ENCODE measurements at places on chromosomes 3 and 15. TPM values are rescaled to one million over a fixed set of nuclear protein-coding genes. Genes with fewer than 3 reads are reported as not detected.

Gene WDR93
- total RNA-seq, result 0.11 TPM

DNA sequence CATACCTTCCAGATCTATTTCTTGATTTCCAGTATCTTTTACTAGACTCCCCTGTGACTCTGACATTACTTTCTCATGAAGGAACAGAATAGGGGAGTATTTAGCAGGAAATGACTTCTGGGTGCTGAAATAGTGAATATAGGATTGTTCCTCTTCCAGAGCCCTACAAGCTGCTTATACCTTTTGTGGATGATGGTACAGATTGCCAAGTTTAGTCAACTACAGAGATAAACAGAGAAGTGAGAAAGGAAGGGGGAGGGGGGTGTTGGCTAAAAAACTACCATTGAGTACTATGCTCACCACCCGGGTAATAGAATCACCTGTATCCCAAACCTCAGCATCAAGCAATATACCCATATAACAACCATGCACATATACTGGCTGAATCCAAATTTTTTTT lies 298.3 kb upstream of the GPR149 start:
- no peak for DNase-seq

DNA sequence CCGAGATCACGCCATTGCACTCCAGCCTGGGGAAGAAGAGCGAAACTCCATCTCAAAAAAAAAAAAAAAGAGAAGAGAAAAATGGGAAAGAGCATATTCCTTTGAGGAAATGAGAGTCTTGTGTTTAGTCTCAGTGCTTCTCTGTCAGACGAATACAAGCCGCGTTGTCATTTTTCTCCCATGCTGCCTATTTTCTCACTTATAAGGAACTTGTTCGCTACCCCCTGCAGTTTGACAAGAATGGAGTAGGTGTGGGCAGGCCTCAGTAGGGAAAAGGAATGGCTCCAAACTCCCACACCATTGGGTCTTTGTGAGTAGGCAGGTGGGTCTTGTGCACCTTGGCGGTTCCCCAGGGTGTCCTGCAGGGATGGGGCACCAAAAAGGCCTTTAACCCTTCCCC lies 6.5 kb downstream of the GPR160 start:
- no peak for DNase-seq

DNA sequence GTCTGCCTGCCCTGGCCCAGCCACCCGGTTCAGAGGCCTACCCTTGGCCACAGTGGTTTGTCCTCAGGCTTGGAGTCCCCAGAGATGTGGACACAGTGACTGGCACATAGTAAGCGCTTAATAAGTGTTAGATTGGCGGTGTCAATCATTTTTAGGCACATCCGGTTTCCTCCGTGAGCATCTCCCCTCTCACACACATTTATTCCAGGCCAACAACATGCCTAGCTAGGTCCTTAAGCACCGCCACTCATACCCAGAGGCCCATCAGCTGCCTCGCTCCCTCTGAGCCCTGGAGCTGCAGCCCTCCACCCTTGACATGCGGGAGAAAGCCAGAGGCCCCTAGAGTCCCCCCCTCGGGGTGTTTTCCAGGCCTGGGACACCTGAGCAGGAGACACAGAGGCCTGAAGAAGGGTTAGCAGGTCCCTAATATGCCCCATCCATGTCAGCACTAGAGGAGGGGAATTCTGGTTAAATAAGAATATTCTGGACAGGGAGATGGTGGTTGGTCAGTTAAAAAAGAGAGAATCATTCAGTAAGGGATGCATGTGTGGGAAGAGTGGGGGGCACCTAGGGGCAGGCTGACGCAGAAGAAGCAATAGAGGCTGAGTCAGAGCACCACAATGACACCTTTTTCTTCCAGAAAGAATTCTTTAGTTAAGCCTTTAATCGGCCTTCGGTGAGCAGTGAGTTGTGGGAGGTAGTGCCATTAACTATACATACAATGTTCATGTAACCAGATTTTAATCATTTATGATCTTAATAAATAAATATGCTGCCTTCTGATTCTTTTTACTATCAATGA lies 22.3 kb downstream of the NR2F2 start:
- DNase-seq, result no peak

DNA sequence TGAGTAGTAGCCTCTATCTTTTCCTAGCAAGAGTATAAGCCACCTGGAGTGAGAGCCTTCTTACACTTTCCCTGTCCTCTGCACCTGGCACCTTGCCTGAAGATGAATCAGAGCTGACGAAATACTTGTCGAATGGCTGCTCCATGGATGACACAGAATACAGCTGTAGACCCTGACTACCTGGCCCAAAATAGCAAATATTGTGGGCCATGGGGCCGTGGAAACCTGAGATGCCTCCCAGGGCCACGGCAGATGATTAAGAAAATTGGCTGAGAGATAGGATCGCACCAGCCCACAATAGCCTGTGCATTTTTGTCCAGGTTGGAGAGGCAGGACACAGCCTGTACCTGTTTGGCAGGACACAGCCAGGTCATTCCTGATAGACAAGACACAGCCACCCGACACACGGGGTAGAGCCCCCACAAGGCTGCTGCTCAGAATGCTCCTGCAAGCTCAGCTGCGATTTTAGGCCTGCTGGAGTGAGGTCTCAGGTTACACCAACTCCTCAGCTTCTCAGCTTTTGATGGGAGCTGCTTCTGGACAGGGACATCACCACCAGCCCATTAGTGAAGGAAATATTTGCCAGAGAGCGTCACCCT lies 22.9 kb upstream of the TPM1 start:
- DNase-seq, result no peak

Gene PLA2G4E
- total RNA-seq, result not detected

GRCh38 chr3:134614955-134615354 lies 35.9 kb downstream of the KY start:
- no peak for DNase-seq

Gene LHFPL4
- total RNA-seq, result not detected
